Activated naive CD4-positive, alpha-beta T cell treated with anti-CD3 and anti-CD28 coated beads, Interleukin-2, amount 50 U/mL, for 16 hours (primary cell): ENCODE measurements at places on chromosomes 13 and 19.

- DNase-seq: no peak
These were observed 67.1 kb downstream of the WASF3 start for GRCh38 chr13:26624572-26624971.

DNA sequence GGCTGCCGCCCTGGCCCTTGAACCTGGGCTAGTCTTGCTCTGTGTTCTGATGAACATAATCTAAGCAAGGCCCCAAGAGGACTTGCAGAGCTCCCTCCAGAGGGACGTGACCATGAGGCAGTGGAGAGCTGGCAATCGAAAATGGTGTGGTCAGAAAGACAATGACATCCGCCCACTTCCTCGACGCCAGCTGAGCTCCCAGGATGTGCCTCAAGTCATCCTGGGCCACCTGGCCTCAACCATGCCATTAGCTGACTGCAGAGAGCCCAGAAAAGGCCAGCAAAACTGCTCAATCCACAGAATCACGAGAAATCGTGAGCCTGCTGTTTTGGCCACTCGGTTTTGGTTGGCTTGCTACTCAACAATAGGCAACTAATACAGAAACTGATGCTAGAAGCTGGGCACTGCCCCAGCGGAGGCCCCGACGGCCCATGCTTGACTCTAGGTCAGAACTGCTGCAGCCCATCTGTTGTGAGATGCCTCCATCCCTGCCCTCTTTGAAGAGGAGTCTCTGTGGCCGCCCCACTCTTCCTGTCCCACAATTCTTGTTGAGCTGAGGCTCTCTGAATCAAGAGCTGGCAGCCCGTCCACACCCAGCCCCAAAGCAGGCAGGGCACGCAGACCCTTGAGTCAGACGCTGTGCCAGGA, 53.3 kb downstream of the STK24 start:
- DNase-seq: no peak

- DNase-seq: peak; percentile 96
These were observed 512 bp upstream of the ARHGAP35 start for GRCh38 chr19:46860125-46860845.

DNA sequence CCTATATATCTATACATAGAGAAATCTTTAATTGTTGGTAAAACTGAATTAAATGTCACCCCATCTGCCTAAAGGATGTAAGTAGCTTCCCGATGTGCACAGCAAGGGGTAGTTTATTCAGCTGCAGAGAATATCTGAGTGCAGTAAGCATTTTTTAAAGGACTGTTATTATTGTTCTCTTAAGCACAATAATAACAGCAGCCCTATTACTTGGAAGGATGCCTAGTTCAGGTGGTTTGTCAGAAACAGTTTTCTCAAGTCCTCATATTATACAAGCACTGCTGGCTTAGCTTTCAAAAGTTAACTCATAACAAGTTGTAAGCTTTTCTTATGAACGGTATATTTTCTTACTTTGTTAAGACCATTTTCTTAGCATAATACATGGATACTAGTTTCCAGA, 142.6 kb downstream of the CRYL1 start:
- DNase-seq: no peak

GRCh38 chr19:8180018-8180417, 29.2 kb upstream of the CERS4 start:
- no peak for DNase-seq

DNA sequence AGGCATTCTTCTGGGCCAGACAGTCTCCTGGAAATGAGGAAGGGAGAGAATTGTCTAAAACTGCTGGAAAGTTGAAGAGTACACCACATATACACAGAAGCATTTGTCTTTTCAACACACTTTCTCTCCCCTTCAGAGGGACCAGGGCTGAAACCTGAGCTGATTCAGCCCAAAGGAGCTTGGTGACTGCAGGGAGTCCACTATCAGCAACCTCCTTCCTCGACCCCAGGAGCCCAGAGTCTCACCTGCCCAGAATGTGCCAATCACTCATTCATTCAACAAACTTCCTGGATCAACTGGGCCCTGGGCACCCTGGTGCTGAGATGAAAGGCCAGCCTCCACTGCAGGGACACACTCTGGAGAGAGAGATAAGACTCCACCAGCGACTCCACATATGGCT, 128.9 kb upstream of the VSTM2B start:
- no peak for DNase-seq

DNA sequence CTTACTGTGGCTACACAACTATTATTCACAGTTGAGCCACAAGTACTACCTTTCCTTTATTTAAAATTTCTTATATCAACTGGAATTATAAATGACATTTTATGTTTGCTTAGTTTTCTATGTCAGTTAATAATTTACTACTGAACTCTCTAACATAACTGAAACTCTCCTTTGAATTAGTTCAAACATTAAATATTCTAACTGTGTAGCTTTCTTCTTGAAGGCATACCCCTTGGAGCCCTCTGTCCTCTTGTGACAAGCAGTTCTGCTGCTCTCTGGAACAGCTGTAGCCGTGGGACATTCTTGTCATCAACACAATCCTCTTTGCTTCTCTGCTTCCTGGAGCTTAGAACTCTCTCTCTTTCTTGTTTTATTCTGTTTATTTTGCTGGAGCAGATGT, 244.8 kb downstream of the NHLRC3 start:
- DNase-seq: no peak

- DNase-seq: no peak
These were observed 611 bp upstream of the LRFN1 start for GRCh38 chr19:39321117-39321831.
